ENCODE measurements at places on chromosomes 12 and 14. TPM values are rescaled to one million over a fixed set of nuclear protein-coding genes. Genes with fewer than 3 reads are reported as not detected.

GRCh38 chr12:131375261-131375971, 335.5 kb upstream of the SFSWAP start:
- no peak for DNase-seq

GRCh38 chr14:33848706-33849454, 102.0 kb downstream of the EGLN3 start:
- peak; percentile 70 for DNase-seq

- DNase-seq = no peak
These were observed 124.2 kb downstream of the CACNA1C start for GRCh38 chr12:2177003-2177402.

- DNase-seq = peak; percentile 40
These were observed 1766.9 kb upstream of the SEL1L start for GRCh38 chr14:83300476-83301064.

DNA sequence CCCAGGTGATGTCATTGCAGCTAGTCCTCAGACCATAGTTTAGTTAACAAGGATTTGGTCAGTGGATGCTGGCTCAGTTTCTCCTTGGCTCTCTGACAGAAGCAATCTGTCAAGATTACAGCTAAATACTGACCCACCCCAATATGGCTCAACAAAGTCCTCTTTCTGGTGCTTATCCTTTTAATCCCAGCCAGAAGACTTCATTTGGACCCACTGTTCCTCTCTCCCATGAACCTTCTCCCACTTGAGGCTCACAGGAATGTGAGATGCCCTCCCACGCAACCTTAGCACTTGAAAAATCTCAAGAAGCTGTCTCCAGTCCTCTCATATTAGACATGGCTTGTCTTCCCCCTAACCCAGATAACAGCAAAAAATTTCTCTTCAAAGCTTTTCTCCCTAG, 47.7 kb downstream of the C12orf50 start:
- no peak for DNase-seq

- no peak for DNase-seq
These were observed 10.6 kb downstream of the EML1 start for GRCh38 chr14:99803803-99804202.

DNA sequence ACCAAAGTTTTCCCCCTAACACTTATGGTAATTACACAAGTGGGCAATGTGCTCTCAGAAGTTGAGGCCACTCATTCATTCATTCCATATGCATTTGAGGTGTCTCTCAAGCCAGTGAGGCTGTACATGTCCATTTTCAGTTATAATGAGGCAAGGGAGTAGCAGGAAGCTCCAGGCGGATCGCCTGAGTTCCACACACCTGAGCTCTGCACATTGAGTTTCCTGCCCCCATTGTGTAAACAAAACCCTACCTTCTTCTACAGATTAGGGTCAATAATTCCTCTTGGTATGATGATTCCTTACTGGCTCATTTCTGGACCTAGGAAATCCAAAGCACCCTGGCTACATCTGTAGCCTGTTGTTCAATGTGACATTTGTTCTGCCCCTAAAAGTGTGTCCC, 555.3 kb downstream of the MED13L start:
- DNase-seq = no peak

- DNase-seq = no peak
These were observed 14.1 kb downstream of the CMAS start for GRCh38 chr12:22059976-22060647.

GRCh38 chr14:95151561-95151960, 5.8 kb downstream of the DICER1 start:
- DNase-seq = no peak

DNA sequence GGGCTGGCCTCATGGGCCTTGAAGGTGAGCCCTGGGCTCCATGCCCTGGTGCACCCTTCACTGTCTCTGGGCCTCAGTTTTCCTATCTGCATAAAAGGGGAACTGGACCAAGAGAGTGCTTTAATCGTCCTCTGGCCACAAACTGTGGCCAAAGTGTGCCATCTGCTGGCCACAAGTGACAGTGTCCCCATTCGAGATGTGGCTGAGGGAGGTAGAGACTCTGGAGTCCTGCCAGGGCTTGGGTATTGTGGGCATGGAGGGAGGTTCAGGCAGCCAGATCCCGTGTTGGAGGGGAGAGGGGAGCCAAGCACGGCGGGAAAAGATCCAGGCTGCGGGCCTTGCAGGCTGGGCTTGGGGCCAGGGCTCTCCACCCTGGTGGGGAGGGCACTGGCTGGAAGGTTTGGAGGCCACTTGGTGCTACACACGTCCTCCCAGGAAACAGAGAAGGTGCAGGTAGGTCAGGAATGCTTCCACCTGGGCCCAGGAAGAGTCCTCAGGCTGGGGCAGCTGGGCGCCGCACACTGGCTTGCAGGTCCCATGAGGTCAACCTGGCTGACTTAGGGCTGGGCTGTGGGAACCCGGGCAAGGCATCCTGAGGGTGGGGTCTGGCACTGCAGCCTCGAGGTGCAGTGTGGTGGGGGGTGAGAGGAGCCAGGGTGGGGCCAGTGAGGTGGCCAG, 7.3 kb upstream of the KIF26A start:
- peak; percentile 61 for DNase-seq

GRCh38 chr14:56782711-56783110, 27.6 kb downstream of the OTX2 start:
- no peak for DNase-seq

GRCh38 chr12:131229426-131230339, 276.0 kb downstream of the ADGRD1 start:
- no peak for DNase-seq

- DNase-seq = no peak
These were observed 85.3 kb upstream of the PAWR start for GRCh38 chr12:79776111-79776510.

- no peak for DNase-seq
These were observed 12.5 kb upstream of the GLIPR1L2 start for GRCh38 chr12:75378354-75378753.

DNA sequence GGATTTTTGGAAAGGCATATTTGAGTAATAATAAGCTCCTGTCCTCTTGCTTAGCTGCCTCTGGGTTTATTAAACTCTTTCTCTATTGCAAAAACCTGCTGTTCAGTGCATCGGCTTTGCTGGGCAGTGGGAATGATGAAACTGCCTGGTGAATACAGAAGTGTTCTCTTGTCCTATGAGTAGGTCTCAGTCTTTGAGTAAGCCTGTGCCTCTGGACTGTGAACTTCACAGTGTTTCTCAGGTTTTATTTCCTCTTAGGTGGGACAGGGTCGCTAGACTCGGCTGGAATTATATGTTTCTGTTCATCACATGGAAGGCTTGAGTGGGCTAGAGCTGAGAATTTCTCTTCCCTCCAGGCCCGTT, 46.4 kb downstream of the CRADD start:
- no peak for DNase-seq

GRCh38 chr12:67716817-67717216, 68.3 kb downstream of the DYRK2 start:
- DNase-seq = peak; percentile 46

- DNase-seq = no peak
These were observed 1.5 kb downstream of the STYK1 start for GRCh38 chr12:10672231-10672868.

- no peak for DNase-seq
These were observed 12.4 kb upstream of the SNAPC1 start for GRCh38 chr14:61749867-61750266.

DNA sequence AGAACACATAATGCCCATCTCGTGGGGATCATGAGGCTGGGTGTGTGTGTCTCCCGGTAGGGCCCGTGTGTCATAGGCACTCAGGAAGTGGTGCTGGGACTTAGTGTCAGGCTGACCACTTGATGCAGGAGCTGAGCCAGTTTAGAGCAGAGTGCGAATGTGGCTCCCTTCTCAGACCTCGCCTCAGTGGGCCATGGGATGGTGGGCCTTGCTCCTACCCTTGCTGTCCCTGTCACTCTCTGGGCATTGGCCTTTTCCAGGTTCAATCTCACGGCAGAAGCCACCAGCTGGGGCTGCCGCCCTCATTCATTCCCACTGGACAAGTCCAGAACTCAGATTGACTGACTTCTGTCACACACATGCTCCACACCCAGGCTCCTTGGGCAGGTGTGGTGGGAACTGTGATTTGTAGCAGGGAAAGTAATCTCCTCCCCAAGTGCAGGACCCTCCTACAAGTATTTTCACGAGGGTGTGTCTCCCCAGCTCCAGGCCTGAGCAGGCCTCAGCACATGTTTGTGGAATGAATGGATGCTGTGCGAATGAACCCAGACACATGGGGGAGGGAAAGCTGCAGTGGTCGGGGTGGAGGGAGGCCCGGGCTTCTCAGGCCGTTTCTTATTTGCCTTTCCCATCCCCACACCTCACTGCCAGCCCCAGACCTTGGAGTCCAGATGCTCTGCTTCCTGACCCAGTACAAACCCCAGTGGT, 54.9 kb downstream of the BEGAIN start:
- no peak for DNase-seq

DNA sequence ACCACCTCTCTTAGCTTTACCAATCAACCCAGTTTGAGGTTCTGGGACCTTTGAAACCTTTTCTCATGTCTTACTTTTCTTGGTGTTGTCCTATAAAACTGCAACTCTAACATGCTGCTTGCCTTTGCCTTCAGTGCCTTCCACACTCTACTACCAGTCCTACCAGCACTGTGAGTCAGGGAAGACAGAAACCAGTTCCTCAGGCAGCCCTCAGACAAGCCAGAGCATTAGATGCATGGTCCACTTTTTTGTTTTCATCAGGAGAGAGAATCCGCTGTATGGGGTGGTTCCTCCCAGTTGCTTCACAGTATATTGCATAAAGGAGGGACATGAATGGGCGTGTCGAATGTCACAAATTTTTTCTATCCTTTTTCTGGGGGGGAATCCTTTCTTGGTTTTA, 17.3 kb upstream of the KLRB1 start:
- DNase-seq = no peak

GRCh38 chr12:78914859-78915331, 50.3 kb downstream of the SYT1 start:
- DNase-seq = no peak

DNA sequence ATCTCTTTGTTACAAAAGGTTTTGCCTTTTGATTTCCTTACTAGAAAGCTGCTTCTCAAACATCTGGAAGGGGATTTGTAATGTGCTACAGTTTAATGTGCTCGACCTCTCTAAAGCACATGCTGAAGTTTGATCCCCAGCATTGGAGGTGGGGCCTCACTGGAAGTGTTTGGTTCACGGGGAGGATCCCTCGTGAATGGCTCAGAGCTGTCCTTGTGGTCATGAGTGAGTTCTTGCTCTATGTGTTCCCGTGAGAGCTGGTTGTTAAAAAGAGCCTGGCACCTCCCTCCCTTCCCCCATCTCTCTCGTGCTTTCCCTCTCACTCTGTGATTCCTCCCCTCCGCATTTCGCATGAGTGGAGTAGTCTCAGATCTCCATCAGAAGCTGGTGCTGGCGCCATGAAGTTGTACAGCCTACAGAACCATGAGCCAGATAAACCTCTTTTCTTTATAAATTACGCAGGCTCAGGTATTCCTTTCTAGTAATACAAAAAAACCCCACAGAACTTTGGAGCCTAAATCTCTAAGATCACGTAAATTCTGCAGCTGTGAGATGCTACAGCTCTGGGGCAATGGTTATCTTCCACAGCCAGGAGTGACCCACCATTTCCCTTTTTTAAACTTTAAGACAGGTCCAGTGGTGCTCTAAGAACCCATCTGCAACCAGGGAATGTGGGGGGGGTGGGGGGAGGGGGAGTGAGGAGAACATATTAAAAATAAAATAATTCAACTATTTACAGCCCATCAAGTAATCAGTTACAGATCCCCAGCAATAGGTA, 214.4 kb downstream of the FOXN3 start:
- no peak for DNase-seq

DNA sequence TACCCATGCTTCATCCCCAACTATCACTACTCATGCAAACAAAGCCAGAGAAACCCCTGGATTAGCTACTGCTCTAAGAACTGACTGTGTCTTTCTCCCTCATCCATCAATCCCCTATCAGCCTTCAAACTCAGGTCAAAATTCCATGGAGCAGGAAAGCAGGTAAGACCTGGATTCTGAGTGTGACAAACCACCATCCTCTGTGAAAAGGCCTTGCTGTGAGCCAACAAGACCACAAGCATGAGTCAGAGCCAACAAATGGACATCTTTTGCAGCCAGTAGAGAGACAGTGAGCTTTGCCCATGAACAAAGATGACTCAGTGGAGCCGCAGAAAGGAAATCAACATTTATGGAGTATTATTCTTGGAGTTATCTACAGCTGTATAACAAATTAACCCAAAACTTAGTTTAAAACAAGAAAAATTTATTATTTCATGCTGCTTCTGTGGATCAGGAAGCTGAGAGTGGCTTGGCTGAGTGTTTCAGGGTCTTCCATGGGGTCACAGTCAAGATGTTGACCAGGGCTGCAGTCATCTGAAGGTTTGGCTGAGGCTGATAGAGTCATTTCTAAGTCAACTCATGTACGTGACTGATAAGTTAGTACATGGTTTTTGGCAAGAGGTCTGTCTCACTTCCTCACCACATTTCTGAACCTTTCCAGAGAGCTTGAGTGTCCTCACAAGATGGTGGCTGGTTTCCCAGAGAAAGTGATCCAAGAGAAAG, 61.1 kb downstream of the PITPNM2 start:
- DNase-seq = no peak

GRCh38 chr14:41167040-41167439, 439.6 kb upstream of the LRFN5 start:
- DNase-seq = no peak

DNA sequence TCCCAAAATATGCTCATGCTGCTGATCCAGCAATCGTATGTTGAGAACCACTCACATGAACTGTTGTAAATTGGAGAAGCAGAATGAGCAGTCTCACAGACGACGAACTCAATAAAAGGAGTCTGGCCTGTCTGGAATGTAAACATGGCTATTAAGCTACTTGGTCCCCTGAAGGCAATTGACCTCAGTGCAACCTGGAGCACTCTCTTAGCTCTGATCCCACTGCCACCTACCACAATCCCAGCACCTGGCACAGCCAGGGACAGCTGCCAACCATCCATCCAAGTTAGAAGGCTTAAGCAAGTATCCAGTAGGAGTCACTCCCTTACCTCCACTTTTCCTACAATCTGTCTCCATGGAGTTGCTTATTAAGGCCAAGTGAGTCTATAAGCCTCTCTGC, 406.9 kb upstream of the CLEC14A start:
- no peak for DNase-seq

- no peak for DNase-seq
These were observed 23.1 kb downstream of the EXD2 start for GRCh38 chr14:69214393-69214792.

GRCh38 chr12:131950182-131950913, 606 bp downstream of the EP400 start:
- DNase-seq = no peak

GRCh38 chr14:64467101-64467500, 1.8 kb downstream of the AKAP5 start:
- no peak for DNase-seq

Gene CDCA3
- 31.6 TPM for total RNA-seq

Gene CISTR
- total RNA-seq = not detected

Gene DLGAP5
- 55.2 TPM for total RNA-seq

Gene CDK4
- total RNA-seq = 115 TPM

Gene DRAM1
- 30.8 TPM for total RNA-seq

Gene PMCH
- not detected for total RNA-seq

Gene BIN2
- total RNA-seq = not detected

Gene GALNT6
- not detected for total RNA-seq

Gene IFNG-AS1
- total RNA-seq = not detected

Gene RNF34
- total RNA-seq = 40.6 TPM

Gene TEP1
- 13.0 TPM for total RNA-seq

Gene MYF6
- total RNA-seq = not detected

Gene C12orf42
- total RNA-seq = not detected

Gene MORN3
- total RNA-seq = 0.12 TPM

Gene EXOC3L4
- 1.8 TPM for total RNA-seq

All from NCI-H460 (cell line).